ENCODE measurements at places on chromosomes 1 and 21.

DNA sequence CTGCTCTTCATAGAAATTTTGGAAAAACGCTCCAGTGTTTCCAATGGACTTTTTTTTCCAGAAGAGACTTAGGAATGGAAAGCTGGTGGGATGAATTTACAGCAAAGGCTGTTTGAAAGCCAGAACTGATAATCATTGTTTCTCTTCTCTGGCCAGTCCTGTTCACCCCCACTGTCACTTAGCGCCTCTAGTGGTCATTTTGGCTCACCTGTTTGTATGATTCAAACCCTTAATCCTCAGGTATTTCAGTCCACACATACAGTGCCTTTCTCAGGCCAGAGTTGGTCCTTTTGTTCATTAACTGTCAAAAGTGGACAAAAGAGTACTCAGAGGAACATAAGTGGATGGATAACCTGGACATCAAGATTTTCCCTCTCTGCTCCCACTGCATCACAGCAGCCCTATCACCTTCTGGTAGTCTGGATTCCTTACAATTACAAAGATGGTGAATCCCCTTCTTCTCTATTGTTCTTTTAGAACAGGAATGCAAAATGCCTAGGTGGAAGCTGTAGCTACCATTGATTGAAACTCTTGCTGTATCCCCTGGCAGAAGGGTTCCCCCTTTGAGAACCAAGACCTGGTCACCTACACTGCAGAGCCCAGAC, 177.6 kb upstream of the OLFM3 start:
- DNase-seq = no peak

GRCh38 chr1:51697166-51697565, 80.3 kb downstream of the OSBPL9 start:
- no peak for DNase-seq

- no peak for DNase-seq
Observed at GRCh38 chr1:60274422-60275290, 201.1 kb upstream of the C1orf87 start.

DNA sequence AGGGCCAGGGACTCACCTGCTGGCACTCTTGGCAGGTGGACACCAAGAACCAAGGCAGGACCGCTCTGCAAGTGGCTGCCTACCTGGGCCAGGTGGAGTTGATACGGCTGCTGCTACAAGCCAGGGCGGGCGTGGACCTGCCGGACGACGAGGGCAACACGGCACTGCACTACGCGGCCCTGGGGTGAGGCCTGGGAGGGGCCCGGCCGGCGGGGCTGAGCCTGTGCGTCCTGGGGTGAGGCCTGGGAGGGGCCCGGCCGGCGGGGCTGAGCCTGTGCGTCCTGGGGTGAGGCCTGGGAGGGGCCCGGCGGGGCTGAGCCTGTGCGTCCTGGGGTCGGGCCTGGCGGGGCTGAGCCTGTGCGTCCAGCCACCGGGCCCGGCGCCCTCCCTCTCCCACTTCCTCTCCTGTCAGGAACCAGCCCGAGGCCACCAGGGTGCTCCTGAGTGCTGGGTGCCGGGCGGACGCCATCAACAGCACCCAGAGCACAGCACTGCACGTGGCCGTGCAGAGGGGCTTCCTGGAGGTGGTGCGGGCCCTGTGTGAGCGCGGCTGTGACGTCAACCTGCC, 4.6 kb upstream of the MMP23B start:
- DNase-seq = no peak

DNA sequence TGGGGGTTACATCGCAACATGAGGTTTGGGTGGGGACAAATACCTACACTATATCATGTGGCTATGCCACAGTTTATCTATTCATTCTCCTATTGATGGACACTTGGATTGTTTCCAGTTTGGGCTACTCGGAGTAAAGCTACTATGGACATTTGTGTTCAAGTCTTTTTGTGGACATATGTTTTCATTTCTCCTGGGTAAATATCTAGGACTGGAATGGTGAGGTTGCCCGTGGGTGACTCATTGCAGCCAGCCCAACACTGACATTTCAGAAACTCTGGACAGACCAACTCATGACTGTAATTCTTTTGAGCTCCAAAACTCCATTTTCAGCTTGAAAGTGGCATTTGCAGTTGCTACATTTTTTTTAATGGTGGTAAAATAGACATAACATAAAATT, 82.7 kb downstream of the KAZN start:
- no peak for DNase-seq

GRCh38 chr1:3060601-3061551, 8.1 kb upstream of the PRDM16 start:
- no peak for DNase-seq

GRCh38 chr1:80755944-80756343, 1044.8 kb upstream of the ADGRL2 start:
- DNase-seq = no peak

DNA sequence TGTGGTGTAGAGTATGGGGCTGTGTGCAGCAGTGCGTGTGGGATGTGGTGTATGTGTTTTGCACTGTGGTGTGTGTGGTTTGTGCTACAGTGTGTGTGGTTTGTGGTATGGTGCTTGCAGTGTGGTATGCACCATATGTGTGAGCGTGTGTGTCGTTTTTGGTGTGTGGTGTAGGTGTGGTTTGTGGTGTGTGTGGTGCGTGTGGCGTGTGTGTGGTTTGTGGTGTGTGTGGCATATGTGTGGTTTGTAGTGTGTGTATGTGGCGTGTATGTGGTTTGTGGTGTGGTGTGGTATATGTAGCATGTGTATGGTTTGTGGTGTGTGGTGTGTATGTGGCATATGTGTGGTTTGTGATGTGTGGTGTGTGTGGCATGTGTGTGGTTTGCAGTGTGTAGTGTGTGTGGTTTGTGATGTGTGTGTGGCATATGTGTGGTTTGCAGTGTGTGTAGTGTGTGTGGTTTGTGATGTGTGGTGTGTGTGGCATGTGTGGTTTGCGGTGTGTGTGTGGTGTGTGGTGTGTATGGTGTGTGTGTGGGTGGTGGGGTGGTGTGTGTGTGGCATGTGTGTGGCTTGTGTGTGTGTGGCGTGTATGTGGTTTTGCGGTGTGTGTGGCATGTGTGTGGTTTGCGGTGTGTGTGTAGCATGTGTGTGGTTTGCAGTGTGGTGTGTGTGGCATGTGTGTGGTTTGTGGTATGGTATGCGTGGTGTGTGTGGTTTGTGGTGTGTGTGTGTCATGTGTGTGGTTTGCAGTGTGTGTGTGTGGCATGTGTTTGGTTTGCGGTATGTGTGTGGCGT, 53.5 kb upstream of the TRAPPC10 start:
- no peak for DNase-seq

DNA sequence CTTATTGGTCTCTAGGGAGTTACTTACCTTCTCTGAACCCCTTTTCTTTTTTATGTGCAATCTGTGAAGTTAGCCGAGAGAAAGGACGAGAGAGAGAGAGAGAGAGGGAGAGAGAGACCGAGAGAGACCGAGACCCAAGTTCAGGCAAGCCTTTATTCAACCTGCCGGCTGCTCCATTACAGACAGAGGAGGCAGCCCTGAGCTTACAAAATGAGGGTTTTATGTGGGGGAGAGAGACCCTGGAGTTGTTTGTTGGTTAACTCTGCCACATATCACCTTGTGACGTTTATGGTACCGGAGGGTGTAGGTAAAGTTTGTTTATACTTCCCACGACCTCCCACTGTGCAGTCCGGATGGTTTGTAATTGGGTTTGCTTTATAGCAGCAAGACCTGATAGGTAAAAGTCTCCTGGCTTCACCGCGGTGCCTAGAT, 1.5 kb upstream of the MCOLN3 start:
- DNase-seq = no peak

GRCh38 chr1:51541313-51542050, 22.4 kb upstream of the EPS15 start:
- DNase-seq = no peak

GRCh38 chr1:235584973-235585372, 64.6 kb downstream of the GNG4 start:
- DNase-seq = no peak

GRCh38 chr21:46624050-46624449, 11.4 kb upstream of the PRMT2 start:
- DNase-seq = no peak

DNA sequence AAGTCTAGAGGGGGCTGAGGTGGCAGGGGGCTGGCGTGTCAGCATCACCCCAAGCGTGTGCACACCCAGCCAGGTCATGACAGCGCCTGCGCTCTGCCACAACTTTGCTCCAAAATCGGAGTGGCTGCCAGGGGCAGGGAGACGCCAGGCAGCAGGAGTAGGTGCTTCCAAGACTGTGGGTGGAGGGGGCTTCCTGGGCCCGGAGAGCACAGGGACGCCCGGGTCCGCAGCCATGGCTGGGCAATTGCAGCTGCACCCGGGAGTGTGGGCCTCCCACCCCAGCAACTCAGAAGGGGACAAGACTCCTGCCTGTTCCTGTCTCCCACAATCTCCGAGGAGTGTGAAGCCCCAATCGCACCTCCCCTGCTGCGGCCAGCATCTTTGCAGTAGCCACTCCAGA, 53.1 kb upstream of the CYYR1 start:
- DNase-seq = no peak

- DNase-seq = no peak
Observed at GRCh38 chr1:80427881-80428280, 1372.9 kb upstream of the ADGRL2 start.

- no peak for DNase-seq
Observed at GRCh38 chr1:57927003-57927402, 503.1 kb upstream of the DAB1 start.

DNA sequence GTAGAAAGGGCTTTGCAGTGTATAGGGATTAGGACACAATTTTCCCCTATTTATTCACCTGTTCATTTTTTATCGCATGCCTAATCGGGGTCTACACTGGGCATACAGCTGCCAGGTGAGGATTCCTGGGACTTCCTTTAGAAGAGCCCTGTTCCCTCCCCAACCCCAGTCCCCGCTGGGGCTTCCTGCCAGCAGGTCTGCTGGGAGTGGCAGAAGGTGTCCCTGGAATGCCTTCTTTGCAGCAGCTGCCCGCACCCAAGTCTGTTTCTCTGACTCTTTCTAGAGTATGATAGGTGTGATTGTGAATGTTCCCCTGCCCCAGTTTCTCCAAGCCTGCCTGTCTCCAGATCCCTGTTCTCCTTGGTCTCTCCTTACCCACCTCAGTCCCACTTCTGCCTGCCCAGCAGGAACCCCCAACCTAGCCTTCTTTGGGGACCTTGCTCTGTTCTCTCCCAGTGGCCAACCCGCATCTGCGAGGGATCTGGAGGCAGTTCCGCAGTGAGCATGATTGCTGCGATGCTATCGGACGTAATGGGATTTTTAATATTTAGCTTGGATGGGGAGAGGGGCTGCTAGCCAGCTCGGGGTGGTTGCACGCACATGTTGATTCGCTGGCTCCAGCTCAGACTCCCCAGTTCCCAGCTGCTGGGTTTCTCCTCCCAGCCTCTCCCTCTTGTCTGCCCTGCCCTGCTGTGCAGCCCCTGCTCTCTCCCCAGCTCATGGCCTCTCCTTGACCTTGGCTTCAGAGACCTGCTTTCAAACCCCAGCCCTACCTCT, 79.8 kb downstream of the EPHB2 start:
- DNase-seq = no peak

- DNase-seq = no peak
Observed at GRCh38 chr1:185400052-185400451, 83.0 kb upstream of the IVNS1ABP start.

DNA sequence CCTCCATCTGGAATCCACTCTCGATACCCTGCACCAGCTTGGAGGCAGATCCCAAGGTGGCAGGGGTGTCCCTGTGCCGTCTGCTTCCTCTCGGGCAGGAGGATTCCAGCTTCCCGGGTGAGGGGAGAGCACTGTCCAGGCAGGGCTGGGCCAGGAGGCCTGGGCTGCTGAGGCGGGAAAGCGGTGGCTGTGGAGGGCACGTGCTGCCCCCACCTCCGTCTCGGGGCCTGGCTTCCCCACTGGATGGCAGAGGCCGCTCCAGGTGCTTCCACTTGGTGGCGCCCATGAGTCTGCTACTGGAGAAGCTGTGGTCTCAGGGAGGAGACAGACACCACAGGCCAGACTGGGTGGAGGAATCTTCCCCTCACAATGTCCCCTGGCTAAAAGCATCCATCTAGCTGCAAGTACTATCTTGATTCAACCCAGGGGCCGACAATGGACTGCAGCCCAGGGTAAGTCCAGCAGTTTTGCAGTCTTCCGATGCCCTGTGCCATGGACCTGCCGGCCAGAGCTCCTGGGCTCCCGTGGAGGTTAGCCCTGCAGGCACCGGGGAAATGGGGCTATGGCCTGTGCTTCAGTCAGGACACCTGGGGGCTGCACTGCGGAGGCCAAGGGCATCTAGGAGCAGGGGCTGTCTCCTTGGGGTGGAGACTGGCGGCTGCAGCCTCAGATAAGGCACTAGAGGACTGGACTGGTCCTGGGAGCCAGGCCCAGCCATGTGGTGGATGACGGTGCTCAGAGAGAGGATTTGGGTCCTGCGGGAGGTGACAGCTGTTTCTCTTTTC, 41.3 kb upstream of the EIF4G3 start:
- no peak for DNase-seq

- DNase-seq = no peak
Observed at GRCh38 chr1:244097523-244098405, 46.7 kb downstream of the ZBTB18 start.

GRCh38 chr1:243414152-243414494, 158.3 kb downstream of the SDCCAG8 start:
- no peak for DNase-seq

DNA sequence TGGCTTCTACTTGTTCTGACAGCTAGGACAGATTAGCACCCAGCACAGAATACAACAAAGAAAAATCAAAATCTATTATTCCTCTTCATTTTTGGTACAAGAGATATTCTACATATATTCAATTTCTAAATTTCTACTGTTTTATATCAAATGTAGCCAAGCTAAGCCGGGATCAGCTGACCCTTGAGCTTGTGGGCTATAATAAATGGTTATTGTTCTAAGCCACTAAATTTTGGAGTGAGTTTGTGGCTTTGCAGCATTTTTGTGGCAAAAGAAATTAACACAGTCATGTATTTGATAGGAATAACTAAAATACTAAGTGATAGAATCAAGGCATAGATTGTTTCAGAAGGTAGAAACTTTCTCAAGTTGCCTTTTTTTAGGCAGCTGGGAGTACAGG, 50.7 kb downstream of the APP start:
- DNase-seq = no peak

- DNase-seq = peak; percentile 52
Observed at GRCh38 chr1:43719063-43719462, 11.7 kb downstream of the ST3GAL3 start.

GRCh38 chr1:89530444-89531089, 5.9 kb downstream of the LRRC8B start:
- DNase-seq = no peak

DNA sequence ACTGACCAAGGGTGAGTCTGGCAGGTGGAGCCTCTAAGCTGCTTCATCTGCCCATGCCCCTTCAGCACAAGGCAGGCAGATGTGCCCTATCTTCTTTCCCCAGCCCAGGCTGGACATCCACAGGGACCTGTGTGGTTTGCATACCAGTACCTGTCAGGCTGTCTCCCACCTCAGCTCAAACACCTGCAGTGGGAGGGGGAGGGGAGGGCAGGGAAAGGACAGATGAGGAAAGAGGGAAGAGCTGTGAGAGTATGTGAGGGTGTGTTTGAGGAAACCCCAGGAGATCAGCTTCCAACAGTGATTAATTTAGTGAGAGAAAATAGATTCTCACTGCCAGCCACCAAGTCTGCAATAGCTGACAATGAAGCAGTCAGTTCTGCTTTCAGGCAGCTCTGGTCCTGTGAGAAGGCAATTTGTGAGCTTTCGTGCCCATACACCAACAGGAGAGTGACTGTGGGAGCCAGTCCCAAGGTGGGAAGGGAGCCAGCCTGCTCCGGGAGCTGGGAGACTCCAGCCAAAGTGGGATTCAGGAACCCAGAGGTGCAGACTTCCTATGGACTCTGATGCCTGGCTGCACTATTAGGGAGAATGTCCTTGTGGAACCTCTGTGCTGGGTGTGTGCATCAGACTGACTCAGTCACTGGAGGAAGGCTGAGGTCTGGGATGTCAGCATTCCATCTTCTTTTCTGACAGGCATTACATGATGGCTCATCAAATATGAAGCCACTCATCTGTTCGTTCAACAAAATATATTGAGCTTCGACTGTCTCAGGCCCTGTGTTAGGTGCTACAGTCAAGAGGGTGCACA, 59.7 kb downstream of the TNR start:
- no peak for DNase-seq
